Activated CD4-positive, alpha-beta memory T cell treated with anti-CD3 and anti-CD28 coated beads, Interleukin-2, amount 10 ng/mL, durations not matched to agents 7 days and 5 days (primary cell): ENCODE measurements at places on chromosomes 12 and 14. TPM values are rescaled to one million over a fixed set of nuclear protein-coding genes. Genes with fewer than 3 reads are reported as not detected.

WDHD1 gene
- total RNA-seq, result 36.2 TPM

KRAS gene
- 40.5 TPM for total RNA-seq

PMCH gene
- 1.4 TPM for total RNA-seq

TDG gene
- total RNA-seq, result 34.4 TPM

TAS2R20 gene
- 0.78 TPM for total RNA-seq

HPD gene
- not detected for total RNA-seq

RFX4 gene
- not detected for total RNA-seq
